ENCODE measurements at places on chromosomes 5 and 9.
A peak's percentile ranks its signal among the peaks of the same experiment; 100 is the strongest.

- DNase-seq, result no peak
Measured at GRCh38 chr9:12980085-12980851, 205.4 kb downstream of the LURAP1L start.

DNA sequence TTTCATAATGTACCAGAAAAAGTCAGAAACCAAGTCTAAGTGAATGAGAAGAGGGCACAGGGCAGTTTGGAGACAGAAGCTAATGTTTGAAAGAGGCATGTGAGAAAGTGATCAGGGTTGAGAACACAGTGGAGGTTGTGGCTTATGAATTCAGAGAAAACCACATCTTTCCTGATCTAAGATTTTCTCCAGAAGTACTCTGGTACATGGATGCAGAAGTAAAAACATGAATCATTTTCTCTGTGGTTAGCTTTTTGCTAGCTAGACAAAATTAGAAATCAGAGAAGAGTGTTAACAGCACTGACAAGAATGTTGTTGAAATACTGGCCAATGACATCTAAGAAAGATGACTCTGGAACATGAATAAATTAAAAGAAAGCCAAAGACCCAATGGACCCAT, 541.1 kb downstream of the DNAH5 start:
- DNase-seq, result no peak

GRCh38 chr5:96124589-96124988, 162.9 kb upstream of the ELL2 start:
- no peak for DNase-seq

GRCh38 chr9:24258626-24259025, 287.1 kb downstream of the IZUMO3 start:
- no peak for DNase-seq

- DNase-seq, result no peak
Measured at GRCh38 chr9:128685636-128686489, 3.2 kb upstream of the SET start.

DNA sequence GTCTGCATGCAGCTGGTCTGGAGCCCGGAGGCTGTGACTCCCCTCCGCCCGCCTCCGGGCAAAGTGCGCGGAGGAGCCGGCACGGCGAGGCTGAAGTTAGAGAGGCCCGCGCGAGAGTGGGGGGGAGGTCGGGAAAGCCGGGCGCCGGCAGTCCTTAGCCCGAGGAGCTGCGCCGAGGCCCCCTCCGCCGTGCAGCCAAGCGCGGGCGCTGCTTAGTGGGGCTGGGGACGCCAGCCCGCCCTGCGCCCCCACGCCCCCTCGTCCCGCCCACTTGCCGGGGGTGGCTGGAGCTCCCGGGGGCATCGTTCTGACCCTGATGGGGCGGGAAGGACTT, 403 bp downstream of the NINJ1 start:
- DNase-seq, result no peak

DNA sequence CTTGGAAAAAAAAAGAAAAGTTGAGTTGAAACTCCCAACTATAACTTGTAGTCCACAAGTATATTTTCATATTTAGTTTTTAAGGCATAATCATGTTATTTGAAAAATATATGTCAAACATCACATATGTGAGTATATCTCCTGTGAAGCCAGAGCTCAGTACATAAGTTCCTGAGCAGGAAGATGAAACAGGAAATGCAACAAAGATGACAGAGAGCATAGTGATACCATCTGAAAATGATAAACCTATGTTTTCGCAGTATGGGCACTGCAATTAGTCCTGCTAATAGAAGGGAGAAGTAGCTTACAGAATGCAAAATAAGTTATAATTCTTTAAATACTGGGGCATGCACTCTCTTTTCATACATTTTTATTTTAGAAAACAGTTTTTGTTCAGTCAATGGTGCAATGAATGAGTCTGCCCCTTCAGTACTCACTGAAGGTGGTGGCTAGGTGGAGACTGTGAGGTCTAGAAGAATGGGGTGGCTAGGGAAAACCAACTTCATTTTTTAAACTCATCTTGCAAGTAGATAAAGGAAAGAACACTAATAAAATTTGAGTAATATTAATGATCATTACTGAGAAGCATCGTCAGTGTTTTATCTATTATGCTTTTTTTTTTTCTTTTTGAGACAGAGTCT, 54.1 kb upstream of the FYB1 start:
- DNase-seq, result no peak

GRCh38 chr5:135303582-135304173, 95.4 kb downstream of the MACROH2A1 start:
- DNase-seq, result no peak

- no peak for DNase-seq
Measured at GRCh38 chr9:96567203-96567700, 52.4 kb downstream of the CDC14B start.

- no peak for DNase-seq
Measured at GRCh38 chr5:39473156-39473775, 48.5 kb upstream of the DAB2 start.

- no peak for DNase-seq
Measured at GRCh38 chr5:74648835-74649293, 8.3 kb upstream of the ENC1 start.

GRCh38 chr5:59020611-59021285, 437.9 kb downstream of the RAB3C start:
- no peak for DNase-seq

GRCh38 chr9:18256568-18256967, 217.4 kb upstream of the ADAMTSL1 start:
- DNase-seq, result no peak

DNA sequence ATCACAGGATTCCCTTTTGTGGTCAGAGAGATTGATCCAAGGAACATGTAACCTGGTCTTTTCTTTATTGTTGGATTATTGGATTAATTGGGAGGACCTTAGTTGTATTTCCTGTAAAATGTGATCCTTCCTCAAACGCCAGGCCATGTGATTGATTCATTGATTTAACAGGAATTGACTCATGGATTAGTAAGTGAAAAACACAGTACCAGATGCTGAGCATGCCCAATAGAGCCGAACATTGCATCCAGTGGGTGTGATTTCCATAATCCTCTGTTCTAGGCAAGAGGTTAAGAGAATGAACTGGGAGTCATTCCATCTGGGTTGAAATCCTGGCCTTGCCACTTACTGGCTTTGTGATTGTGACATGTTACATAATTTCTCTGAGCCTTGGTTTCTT, 522.3 kb downstream of the MAT2B start:
- no peak for DNase-seq

DNA sequence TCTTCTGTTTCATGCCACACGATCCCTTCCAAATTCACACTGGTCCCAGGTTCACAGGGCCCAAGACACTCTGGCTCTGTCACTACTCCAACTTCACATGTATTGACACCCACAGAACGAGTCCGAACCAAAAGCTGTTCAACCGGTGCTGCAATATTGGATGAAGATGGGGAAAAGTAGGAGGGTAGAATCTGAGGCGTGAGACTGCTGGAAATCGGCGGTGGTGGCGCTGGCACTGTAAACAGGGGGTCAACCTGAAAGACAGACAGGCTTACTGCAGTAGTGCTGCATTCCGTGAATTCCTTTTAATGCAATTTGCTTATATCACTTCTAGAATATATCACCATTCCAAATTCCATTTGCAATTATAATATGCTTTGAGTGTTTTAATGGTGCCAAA, 45.4 kb downstream of the ZNF608 start:
- no peak for DNase-seq

- no peak for DNase-seq
Measured at GRCh38 chr5:31413030-31413812, 118.7 kb downstream of the DROSHA start.

- DNase-seq, result no peak
Measured at GRCh38 chr5:17989567-17990563, 355.6 kb downstream of the TAF11L14 start.

GRCh38 chr5:113082547-113082905, 105.9 kb downstream of the DCP2 start:
- DNase-seq, result no peak

DNA sequence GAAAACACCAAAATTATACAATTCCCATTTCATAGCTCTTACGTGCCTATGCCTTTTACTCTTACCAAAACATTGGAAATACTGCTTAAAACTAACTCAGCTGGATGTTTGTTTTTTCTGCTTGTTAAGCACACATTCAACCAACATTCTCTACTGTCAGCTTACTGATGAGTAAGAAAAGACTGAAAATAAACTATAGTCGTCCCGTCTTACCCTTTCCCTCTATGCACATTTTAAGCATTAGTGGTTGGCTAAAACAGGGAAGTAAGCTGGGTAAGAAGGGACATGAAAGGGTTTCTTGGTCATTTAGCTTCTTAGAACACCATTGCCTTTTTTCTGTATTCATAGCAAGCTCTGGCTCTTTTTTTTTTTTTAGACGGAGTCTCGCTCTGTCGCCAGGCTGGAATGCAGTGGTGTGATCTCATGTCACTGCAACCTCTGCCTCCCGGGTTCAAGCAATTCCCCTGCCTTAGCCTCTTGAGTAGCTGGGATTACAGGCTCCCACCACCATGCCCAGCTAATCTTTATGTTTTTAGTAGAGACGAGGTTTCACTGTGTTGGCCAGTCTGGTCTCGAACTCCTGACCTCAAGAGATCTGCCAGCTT, 232.1 kb upstream of the PCSK5 start:
- DNase-seq, result no peak

- no peak for DNase-seq
Measured at GRCh38 chr5:178351221-178352034, 118.8 kb upstream of the PHYKPL start.

- no peak for DNase-seq
Measured at GRCh38 chr9:98214811-98215210, 22.4 kb upstream of the CORO2A start.

GRCh38 chr5:177510567-177511053, 984 bp upstream of the DOK3 start:
- no peak for DNase-seq

GRCh38 chr5:169039592-169039991, 261.3 kb downstream of the SLIT3 start:
- no peak for DNase-seq

- DNase-seq, result no peak
Measured at GRCh38 chr9:96109680-96110351, 192.2 kb downstream of the HSD17B3 start.

DNA sequence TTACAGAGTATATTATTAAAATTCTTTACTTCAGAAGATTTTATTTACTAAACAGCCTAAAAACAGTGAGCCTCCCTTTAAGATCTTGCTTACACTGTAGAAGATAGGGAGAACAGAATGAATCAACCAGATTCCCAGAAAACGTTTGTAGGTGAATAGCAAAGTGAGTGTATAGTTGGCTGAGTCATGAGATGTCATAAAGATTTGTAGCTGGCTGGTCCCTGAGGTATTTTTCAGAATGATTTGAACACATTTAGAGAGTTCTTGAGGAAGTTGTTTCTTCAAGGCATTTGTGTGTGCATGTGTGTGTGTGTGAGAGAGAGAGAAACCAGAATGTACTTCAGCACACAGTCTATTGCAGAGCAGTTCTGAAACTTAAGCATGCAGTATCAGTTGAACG, 159.4 kb upstream of the PRR16 start:
- DNase-seq, result no peak

GRCh38 chr9:115164511-115164974, 46.6 kb upstream of the TNC start:
- no peak for DNase-seq

- DNase-seq, result no peak
Measured at GRCh38 chr5:74918232-74918669, 52.1 kb upstream of the FAM169A start.

DNA sequence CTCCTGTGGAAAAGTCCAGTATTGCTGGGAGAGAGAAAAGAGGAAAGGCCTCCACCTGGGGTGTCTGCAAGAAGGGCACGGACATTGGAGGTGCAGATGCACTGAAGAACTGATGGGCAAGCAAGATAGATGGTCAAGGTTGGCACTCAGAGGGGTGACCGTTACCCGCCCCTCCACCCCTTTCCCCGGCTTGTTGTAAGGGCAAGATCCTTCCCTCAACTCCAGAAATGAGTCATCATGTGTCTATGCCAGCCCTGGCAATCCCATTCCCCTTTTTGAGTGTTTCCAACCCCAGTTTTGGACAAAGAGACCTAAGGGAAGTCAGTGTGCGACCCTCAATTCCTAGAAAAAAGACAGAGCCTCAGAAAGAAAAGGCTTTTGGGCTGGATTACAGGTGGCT, 34.9 kb upstream of the ATP6V1G1 start:
- DNase-seq, result no peak

GRCh38 chr5:9362600-9362999, 183.3 kb downstream of the SEMA5A start:
- no peak for DNase-seq

- no peak for DNase-seq
Measured at GRCh38 chr9:115733318-115734110, 420.1 kb upstream of the PAPPA start.

DNA sequence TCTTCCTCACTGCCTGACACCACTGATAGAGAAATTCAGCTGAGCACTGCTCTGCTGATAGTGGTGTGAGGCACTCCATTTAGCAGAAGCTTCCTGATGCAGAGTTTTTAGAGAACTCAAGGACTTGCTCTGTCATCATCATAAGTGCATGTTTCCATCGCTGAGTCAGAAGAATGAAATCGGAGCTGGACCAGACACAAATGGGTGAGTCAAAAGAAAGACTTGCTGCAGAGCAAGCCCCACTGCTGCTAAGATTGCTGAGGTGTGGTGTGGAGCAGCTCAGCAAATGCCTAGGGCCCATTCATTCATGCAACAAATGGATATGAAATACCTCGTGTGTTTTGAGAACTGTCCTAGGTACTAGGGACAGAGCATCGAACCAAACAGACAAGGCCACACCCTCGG, 410.2 kb upstream of the SLC30A5 start:
- no peak for DNase-seq

GRCh38 chr9:17829812-17830385, 251.0 kb downstream of the SH3GL2 start:
- no peak for DNase-seq

- no peak for DNase-seq
Measured at GRCh38 chr5:14715481-14715880, 51.0 kb downstream of the OTULIN start.

- no peak for DNase-seq
Measured at GRCh38 chr5:60636644-60637043, 63.3 kb downstream of the DEPDC1B start.

- no peak for DNase-seq
Measured at GRCh38 chr5:12204761-12205160, 300.5 kb upstream of the CTNND2 start.

- DNase-seq, result no peak
Measured at GRCh38 chr5:59615272-59615671, 278.3 kb downstream of the PDE4D start.

- DNase-seq, result no peak
Measured at GRCh38 chr5:138366632-138367382, 14.3 kb downstream of the KDM3B start.

DNA sequence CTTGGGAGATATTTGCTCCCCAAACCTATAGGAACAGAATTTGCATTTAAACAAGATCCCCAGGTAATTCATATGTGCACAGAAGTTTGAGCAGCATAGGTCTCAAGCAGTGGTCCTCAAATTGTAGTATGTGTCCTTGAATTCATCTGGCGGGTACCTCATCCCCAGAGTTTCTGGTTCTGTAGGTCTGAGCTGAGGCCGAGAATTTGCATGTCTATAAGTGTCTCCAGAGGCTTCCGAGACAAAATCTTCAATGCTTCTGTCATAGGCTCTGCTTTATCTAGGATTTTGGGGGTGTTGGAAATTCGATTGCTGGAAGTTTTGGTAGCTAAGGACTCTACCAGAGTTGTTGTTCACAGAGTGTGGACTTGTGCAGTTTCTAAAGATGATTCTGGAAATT, 38.6 kb downstream of the MAT2B start:
- no peak for DNase-seq

GRCh38 chr5:127757576-127757975, 54.4 kb downstream of the CCDC192 start:
- DNase-seq, result peak; percentile 23
